Natural killer cell (primary cell): ENCODE measurements at places on chromosomes 3 and 15.

- DNase-seq, result no peak
Observed at GRCh38 chr15:83538682-83539081, 91.5 kb downstream of the SH3GL3 start.

DNA sequence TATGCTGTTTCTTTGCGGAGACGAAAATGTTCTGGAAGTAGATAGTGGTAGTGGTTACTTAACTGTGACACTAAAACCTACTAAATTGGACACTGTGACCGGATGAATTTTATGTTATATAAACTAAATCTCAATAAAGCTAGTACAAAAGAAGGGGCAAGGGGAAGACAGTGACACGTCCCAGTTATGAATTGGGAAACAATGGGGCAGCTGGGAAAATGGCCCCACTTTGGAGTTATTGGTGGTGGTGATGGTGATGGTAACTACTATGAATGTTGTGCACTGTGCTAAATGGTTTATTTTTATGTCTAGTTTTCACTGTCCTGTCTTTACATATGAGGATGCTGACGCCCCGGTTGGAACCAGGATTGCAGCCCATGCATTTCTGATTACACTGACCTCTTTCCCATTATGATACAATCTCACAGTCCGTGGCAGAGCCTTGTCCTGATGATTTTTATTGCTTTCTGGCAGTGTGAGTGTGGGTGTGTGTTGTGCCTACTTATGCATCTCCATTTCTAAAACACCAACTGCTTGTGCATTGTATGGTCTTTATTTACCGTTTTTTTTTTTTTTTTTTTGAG lies 192.0 kb downstream of the FNDC3B start:
- DNase-seq, result no peak

DNA sequence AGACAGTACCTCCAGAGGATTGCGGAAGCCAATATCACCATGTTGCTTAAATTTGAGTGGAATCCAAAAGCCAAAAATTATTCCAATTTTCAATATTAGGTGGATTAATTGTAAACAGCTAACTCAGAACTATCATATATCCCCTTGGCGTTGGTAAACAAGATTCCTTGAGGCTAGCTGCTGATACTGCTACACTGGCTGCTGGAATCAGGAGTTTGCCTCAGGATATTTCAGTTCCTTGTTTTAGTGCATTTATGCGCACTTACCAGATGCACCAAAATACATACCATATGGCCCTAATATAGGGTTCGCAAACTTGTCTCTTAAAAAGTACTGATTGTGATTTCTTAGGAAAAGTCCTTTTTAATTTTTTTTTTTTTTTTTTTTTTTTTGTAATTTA lies 605.2 kb upstream of the NAALADL2 start:
- no peak for DNase-seq

GRCh38 chr15:52732551-52732950 lies 53.4 kb upstream of the ATOSA start:
- DNase-seq, result no peak

GRCh38 chr3:154656486-154656885 lies 226.5 kb upstream of the GPR149 start:
- no peak for DNase-seq

GRCh38 chr3:81585056-81585455 lies 176.4 kb downstream of the GBE1 start:
- DNase-seq, result no peak

GRCh38 chr15:66249605-66250174 lies 3.9 kb downstream of the MEGF11 start:
- no peak for DNase-seq

- DNase-seq, result no peak
Observed at GRCh38 chr15:34952481-34952880, 17.1 kb downstream of the AQR start.

GRCh38 chr15:60218256-60218655 lies 179.5 kb downstream of the ANXA2 start:
- DNase-seq, result no peak

DNA sequence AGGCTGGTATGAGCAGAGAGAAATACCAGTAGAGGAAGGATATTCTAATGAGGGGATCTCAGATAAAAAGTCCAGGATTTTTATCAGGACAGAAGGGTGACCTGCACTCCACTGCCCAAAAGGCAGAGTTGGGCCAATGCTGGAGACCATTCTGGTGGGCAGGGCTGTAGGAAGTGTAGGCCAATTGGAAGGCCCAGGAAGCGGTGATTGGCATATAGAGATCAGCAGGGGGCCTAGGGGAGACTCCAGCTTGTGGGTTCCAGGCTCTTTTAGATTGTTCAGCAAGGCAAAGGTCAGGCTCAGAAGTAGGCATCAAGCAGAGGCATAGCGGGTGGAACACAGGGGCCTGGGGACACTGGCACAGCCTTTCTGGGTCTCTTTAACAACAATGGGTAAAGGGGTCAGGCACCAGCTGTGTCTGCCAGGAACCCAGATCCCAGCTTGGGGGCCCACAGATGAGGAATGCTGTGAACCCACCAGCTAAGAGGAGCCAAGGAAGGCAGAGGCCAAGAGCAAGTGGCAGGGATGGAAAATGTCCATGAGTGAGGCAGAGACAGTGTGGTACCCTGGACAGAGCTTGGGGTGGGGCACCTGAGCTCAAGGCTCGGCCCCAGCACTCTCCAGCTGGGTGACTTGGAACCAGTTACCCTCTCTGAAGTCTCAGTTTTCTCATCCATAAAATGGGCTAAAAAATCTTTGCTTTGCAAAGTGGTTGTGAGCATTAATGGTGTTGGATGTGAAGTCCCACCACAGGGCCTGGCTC lies 27.0 kb upstream of the RASGRF1 start:
- DNase-seq, result no peak

GRCh38 chr3:173340626-173341025 lies 56.9 kb upstream of the NLGN1 start:
- no peak for DNase-seq

DNA sequence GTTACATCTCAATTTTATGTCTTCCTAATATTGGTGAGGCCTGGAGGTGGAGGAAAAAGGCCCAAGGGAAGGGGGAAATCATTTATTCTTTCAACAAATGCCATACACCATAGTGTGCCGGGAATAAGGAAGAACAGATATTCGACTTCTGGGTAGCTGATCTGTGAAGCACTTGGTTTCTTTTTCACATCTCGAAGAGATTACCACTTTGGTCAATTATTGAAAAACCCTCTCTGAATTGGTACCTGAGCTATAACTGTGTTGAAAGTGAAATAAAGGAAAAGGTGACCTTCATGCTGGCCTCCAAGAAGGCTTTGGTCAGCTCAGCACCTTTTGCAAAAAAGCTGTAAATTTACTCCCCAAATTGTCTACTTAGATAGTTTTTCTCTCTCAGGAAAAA lies 14.2 kb upstream of the MB21D2 start:
- DNase-seq, result no peak

DNA sequence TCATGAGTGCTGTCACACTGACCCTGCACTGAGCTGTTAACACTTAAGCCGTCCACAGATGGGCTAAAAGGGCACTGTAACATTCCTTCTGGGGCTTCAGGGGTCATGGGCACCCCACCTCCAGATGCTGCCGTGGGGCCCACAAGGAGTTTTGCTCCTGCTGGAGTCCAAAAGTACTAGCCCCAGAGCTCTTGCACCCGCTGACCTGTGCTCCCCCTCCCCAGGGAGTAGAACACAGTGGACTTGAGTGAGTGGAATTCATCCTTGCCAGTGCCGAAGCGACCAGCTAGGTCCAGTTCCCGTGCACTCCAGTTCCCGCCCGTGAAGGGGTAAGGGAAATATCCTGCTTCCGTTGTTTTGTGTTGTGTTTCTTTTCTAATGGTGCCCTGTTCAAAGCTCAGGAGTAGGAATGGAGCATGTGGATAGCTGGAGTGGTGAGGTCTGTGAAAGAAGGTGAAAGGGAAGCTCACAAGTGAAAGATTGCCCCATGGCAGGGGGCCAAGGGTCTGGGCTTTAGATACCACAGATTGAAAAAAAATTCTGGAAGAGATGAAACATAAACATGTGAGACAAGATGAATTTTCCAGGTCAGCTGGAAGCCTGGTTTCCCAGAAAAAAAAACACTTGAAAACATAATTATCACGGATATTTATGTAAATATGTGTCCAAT lies 36.6 kb downstream of the SLCO2A1 start:
- DNase-seq, result no peak

DNA sequence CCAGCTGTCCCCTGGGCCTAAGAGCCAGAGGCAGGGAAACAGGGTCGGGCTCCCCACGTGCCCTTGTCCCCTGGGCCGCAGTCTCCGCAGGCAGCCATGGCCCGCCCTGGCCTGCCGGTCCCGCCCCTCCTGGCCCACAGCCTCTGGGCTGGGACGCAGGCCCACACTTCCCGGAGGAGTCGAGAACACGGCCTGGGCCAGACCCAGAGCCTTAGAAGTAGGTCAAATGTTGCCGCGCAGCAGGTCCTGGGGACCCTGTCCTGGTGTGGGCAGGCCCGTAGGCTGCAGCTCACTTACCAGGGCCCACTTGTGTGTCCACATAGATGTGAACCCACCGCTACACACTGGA lies 4.3 kb upstream of the MYL3 start:
- DNase-seq, result no peak

DNA sequence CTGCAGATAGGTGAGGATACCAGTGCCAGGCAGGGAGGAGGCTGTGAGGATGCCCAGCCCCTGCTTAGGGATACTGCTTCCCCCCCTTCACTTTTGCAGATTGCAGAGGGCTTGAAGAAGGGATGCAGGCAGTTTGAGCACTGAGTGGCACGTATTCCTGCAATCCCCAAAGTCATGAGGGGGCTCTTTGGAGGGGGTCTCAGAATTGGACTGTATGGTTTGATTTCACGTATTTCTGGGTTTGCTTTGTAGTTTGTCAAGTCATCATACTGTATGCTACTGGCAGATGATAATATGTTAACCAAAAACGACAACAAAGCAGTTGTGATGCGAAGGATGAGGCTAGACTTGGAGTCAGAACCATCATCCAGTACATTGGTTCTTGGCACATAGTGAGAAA lies 28.1 kb downstream of the CHST14 start:
- DNase-seq, result no peak

DNA sequence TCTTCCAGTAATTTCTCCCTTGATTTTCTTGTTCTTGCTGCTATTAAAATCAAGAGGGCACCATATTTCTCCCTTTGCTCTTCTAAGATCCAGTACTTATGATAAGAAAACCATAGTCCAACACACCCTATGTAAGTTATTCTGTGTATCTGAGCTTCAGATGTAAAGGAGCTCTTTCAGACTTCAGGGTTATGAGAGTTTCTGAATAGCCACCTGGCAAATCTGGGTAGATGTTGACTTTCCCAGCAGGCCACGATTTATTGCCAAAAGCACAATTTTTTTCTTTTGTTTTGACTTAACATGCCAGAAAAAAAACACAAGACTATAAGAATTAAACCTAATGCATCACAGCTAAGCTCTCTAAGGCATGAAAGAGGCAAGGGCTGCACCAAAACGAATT lies 1045.0 kb downstream of the FHIT start:
- no peak for DNase-seq

- DNase-seq, result peak; percentile 46
Observed at GRCh38 chr15:58518626-58519025, 86.8 kb downstream of the LIPC start.

- DNase-seq, result no peak
Observed at GRCh38 chr3:13263770-13264467, 156.2 kb downstream of the NUP210 start.

DNA sequence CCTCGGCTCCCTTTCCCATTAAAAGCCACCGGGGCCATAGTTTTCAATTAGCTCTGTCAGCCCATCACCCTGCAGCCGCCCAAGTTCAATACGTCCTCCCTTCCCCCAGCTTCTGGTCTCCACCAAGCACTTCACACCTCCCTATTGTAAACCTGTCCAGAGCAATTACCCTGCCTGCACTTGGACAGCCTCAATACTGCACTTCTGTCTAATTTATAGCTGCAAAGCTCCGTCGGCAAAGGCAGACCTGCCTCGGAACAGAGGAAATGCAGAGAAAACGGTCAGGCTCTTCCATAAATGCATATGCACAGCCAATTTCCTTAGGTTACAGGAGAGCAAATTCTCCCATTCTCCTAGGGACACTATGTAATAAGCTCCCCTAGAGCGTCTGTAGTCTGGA lies 21.9 kb downstream of the LRIG1 start:
- DNase-seq, result no peak

DNA sequence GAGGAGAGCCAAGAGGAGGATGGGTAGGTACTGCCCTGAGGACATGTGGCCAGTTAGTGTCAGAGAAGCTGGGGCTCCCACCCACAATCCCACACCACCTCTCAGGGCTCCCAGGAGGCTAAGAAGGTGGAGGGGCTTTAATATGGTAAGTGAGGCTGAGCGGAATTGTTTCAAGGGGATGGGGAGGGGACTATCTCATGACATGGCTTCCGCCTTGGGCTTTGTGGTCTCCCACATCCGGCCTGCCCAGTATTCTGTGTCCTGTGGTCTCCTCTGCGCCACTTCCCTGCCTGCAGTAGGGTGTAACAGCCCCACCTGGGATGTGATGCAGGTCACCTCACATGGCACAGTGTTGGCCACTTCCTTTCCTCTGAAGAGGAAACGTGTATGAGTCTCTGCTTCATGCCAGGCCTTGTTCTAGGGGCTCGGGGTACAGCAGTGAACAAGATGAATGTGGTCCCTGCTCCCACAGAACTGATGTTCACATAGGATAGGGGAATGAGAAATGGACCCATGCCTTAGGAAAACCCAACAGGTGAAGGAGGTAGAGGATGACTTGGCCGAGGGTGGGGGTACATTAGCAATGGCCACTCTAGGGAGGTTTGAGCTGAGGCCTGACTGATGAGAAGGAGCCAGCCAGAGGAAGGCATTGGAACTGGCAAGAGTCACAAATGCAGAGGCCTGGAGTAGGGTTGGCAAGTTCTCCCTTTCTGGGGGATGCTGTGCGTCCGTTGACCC lies 3.2 kb downstream of the NEIL1 start:
- DNase-seq, result peak; percentile 87

GRCh38 chr3:58005669-58006068 lies 2.6 kb upstream of the FLNB start:
- no peak for DNase-seq

GRCh38 chr15:95919460-95919859 lies 411.0 kb upstream of the NR2F2 start:
- no peak for DNase-seq

- DNase-seq, result no peak
Observed at GRCh38 chr3:65685621-65686235, 353.0 kb downstream of the MAGI1 start.

DNA sequence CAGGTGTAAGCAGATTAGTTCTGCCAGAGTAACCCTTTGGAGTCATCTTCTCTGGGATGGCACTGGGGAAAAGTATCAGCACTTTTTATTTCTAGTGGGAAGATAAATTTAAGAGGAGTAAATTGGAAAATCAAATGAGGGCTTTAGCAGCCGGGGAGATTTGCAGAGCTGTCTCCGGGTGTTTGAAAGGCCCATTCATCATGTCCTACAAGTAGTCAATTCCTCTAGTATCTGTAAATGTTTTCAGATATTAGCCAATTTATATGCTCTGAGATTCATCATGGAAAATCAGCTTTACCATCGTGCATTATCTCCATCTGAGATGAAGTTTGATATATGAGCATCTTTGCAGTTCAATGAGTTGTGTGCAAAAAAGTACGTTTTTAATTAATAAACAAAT lies 93.6 kb downstream of the CDIN1 start:
- no peak for DNase-seq
